ENCODE measurements at places on chromosomes 2 and 18.

DNA sequence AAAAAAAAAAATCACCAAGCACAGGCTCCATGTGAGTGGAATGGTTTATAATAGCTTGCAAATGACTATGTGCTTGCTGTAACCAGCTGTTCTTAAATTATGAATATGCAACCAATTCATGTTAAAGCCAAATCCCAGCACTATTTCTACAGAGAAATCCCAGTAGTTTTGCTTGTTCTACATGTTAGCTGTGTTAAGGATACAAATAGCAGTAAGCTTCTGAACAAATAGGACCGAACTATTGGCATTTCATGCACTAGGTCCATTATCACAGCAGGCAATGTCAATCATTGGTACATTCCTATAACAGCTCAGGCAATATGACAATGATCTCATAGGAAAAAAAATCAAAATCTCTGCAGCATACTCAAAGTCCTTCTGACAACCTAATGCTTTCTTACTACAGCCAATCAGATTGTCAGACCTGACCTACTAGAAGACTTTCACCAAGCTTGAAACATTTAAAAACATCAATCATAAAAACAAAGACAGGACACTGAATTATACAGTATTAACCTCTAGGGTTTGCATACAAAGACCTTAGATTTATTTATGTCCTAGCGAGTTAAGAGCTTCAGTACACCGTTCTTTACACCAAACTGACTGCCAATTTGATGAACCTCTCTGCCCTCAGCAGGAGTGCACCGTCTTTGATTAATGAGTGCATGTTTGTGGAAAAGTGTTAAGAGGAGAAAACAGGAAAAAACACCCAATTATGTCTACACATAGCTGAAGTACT is 6.4 kb downstream of the BAZ2B start:
- DNase-seq, result no peak

DNA sequence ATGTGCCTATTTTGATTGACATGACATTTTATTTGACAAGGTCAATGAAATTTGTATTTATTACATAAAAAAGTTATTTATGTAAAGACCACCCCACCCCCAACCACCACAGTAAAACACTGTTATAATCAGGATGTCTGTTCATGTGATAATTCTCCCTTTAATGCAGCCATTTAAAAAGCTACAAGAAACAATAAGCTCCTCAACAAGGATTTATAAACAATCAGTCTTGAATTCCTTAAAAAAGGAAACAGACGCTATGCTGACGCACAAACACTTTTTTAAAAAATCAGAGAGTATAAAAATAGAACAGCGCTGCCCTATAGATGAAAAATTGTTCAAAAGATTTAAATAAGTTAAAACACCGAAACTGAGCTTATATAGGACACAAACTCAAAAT is 102.2 kb downstream of the SOS1 start:
- DNase-seq, result no peak

GRCh38 chr18:25174324-25174723 is 177.6 kb downstream of the ZNF521 start:
- DNase-seq, result no peak

DNA sequence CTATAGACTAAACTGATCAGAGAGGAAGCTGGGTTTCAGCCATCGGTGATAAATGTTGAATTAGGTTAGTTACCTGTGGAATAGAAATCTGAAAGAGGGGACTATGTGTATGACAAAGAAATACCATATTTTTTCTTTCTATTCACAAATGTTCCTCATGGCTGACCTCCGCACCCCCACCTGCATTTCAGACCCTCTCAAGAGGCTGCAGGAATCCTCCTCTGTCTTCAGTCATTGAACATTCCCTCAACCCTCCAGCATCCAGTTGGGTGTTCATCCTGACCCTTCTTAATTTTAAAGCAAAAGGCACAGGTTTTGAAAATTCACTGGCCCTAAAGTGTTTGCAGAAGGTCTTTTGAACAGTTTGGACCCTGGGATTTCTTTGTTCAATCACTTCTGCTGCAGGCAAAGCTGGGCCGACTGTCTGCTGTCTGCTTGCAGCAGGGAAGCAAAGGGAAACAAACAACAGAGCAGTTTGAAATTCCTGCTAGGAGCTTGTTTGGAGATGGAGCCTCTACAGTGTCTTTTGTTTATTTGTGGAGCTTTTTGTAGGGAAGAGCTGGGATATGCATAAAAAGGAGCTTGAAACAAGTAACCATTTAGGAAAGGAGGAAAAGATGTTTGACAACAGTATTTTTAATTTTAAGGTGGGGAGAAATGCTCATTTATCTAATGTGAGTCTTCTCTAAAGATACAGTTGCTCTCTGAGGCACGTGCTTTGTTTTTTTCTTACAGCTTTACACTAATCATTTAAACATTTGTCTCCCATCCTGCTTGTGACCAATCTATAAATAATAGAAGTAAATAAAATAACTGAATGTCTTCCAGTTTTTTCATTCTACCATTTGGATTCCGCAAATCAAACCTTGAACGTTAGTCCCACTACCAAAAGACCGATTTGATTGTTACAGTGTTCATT is 213.3 kb upstream of the MMADHC start:
- DNase-seq, result no peak

DNA sequence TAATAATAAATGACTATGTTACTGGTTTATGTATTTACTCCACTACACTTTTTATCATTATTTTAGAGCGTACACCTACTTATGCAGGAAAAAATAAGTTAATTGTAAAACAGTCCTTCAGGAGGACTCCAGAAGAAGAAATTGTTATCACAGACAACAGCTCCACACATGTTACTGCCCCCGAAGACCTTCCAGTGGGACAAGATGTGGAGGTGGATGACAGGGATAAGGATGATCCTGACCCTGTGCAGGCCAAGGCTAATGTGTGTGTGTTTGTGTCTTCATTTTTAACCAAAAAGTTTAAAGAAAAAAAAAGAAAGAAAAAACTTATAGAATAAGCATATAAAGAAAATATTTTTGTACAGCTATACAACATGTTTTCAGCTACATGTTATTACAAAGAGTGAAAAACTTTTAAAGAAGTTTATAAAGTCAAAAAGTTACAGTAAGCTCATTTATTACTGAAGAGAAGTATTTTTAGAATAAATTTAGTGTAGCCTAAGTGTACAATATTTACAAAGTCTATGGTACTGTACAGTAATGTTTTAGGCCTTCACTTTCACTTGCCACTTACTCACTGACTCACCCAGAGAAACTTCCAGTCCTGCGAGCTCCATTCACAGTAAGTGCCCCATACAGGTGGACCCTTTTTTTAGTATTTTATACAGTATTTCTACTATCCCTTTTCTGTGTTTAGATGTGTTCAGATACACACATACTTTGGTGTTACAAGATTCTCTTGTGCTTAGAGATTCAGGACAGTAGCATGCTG is 7.5 kb downstream of the TGFBRAP1 start:
- peak; percentile 42 for DNase-seq

DNA sequence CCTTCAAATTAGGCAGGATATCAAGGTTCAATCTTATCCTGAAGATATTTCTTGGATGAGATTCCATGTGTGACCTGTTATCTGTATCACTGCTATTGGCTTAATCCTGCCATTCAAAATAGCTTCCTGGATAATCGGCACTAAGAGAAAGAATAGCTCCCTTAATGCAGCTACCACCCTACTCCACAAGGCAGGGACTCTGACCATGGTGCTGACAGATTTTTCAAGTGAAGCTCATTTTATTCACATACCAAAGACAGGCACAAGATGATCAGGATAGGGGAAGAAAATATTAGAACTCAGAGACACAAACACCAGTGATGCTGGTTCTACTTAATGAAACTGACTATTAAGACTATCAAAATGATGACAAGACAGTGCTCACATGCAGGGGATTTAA is 74.9 kb downstream of the ORC4 start:
- DNase-seq, result peak; percentile 10

DNA sequence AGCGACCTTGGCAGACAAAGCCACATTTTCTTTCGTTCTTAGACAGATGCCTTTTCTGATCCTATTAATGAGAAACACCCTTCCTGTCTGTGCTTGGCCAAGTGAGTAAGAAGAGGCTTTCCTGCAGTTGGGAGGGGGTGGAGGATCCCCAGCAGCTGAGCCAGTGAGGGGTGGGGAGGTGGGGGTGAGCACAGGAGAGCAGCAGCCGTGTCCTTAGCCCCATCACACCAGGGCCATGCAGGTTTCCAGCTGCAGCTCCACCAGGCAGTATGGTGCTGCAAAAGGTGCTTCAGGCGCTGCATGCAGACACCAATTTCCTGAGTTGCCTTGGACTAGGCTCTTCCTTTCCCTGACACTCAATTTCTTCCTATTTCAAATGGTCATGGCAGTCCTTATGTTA is 123.3 kb upstream of the SIX2 start:
- DNase-seq, result no peak

DNA sequence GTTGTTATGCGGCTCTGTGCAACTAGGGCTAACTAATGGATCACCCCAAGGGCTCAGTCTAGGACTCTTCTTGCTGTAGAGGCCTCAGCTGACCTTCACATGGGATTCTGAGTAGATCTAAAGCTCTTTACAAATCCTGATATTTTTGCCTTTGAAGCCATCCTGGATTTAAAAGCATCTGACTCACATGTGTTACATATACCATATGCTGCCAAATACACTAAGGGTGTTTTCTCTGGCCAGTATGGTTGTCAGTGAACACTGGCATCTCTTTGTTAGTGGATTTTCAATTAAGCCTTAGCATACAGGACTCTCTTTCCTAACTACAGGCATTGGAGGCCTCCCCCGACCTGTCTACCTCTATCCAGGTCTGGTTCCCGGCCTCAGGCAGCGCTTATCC is 992.8 kb upstream of the FANCL start:
- DNase-seq, result no peak

Data from ACHN (cell line).